ENCODE measurements at places on chromosomes 7 and 10. TPM values are rescaled to one million over a fixed set of nuclear protein-coding genes. Genes with fewer than 3 reads are reported as not detected.

Gene NOC3L
- 48.9 TPM for total RNA-seq

DNA sequence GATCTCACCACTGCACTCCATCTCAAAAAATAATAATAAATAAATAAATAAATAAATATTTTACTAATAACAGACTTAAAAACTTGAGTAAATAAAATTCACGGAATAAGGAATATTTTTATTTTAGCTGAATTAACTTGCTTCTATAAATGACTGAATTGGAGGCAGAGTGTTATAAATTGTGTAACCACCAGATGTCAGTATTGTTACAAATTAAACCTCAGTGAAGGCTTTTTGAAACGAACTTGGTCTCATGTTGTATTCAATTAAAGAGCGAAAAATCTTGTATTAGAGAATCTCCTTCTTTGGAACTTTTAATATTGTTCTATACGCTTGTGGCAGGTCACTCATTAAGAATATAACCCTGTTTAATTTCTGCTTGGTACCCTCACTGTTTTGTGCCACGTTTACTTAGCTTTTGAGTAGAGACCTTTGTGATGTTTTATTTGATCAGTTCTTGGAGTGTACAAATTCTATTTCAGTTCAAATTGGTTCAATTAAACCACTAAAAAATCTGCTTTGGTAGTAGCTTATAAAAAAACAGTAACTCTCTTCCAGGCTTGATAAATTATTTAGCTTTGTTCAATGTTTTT, 45.6 kb upstream of the SCIN start:
- peaks cover 26% of the 10 kb centered on the region for H3K27me3 ChIP-seq
- H3K4me3 ChIP-seq: no peak overlapping the region
- no peaks in the 10 kb centered on the region for H3K36me3 ChIP-seq
- no peak for DNase-seq

- no peak for DNase-seq
- H3K4me1 ChIP-seq: no peaks in the 10 kb centered on the region
- H3K36me3 ChIP-seq: no peaks in the 10 kb centered on the region
Observed at GRCh38 chr10:4382811-4383210, 443.2 kb upstream of the AKR1E2 start.

- H3K36me3 ChIP-seq: peaks cover 4% of the 10 kb centered on the region
- no peak overlapping the region for H3K4me3 ChIP-seq
- DNase-seq: no peak
- H3K4me1 ChIP-seq: no peaks in the 10 kb centered on the region
Observed at GRCh38 chr10:112807013-112807412, 143.0 kb upstream of the TCF7L2 start.

- H3K4me1 ChIP-seq: peaks cover 5% of the 10 kb centered on the region
- no peak overlapping the region for H3K27ac ChIP-seq
- H3K36me3 ChIP-seq: peaks cover 7% of the 10 kb centered on the region
- no peak overlapping the region for H3K4me3 ChIP-seq
- DNase-seq: no peak
Observed at GRCh38 chr10:63614371-63614891, 93.2 kb downstream of the REEP3 start.
